NCI-H1694 treated with DMSO at 0.1 percent for 48 hours (cell line): ENCODE measurements at places on chromosomes 5 and 9.

- no peak for DNase-seq
Measured at GRCh38 chr5:95884017-95884325, 61.4 kb upstream of the GLRX start.

GRCh38 chr5:57780306-57780960, 297.8 kb upstream of the ACTBL2 start:
- DNase-seq: no peak

GRCh38 chr9:88303721-88304451, 84.4 kb upstream of the SPIN1 start:
- no peak for DNase-seq

DNA sequence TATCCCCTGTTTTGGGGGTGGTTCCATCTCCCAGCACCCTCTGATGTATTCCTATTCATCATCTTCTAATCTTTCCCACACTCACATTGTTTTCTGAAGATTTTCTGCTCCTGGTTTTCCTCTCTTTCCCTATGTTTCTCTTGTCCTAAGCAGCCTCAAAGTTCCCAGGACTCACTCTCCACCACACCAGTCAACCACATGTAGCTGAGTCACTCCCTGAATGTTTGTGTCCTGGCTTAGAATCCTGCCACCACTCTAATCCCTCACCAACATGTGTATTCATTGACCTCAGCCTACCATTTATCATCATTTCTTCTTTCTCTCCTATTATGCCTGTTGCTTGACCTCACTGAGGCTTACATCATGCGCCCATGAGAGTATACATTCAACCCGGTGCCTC, 282.4 kb upstream of the ADAMTS16 start:
- no peak for DNase-seq

DNA sequence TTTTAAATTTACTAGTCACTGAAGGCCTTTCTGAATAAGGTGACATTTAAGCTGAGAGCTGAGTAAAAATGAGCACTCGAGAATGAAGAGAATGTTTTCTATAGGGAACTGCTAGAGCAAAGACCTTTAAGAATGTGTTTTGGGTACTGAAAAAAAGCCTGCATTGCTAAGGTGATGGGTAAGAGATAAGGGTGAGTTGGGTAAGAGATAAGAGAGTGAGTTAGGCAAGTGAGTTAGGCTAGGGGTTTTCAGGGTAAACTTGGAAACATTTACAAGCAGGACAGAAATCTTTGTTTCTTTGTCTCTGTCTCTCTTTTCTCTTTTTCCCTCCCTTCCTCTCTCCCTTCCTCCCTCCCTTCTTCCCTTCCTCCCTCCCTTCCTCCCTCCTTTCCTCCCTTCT, 5.6 kb downstream of the RAD23B start:
- DNase-seq: no peak
